BE2C (cell line): ENCODE measurements at places on chromosomes 1 and 21.

DNA sequence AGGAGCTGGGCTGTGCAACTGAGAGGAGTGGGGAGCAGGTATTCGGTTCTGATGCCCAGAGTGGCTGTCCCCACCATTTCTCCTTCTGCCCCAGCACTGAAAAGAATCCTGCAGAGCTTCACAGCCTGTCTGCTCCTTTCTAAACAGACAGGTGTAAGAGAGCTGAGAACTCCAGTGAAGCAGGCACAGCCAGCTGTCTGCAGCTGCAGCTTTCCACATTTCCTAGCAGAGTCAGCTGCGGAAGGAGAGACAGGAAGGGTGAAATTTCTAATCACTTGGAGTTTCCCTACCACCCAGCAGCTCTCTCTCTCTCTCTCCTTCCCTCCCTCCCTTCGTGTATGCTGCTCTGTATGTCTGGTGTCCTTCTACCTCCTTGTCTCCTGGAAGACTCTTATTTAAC lies 40.5 kb upstream of the GJB5 start:
- DNase-seq: no peak

GRCh38 chr1:21911205-21912001 lies 25.7 kb downstream of the HSPG2 start:
- no peak for DNase-seq

DNA sequence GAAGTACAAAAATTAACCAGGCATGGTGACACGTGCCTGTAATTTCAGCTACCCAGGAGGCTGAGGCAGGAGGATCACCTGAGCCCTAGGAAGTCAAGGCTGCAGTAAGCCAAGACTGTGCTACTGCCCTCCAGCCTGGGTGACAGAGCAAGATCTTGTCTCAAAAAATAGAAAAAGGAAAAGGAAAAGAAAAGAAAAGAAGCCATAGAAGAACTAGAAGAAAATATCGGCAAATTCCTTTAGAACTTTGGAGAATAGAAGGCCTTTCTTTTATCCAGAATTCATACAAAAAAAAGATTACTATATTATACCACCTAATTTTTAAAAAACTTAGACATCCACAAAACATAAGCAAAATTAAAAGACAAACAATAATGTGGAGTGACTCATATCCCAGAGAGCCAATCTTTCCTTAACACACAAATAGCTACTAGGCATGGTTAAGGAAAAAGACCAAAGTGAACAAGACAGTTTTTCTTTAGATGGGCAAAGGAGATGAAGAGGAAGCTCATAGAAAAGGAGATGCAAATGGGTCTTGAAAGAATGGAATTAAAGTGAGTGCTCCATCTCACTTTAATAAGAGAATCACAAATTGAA lies 251.1 kb upstream of the IRF2BP2 start:
- DNase-seq: no peak

- no peak for DNase-seq
Observed at GRCh38 chr1:118826669-118827068, 161.5 kb downstream of the TBX15 start.

- no peak for DNase-seq
Observed at GRCh38 chr1:116076831-116077230, 34.4 kb upstream of the MAB21L3 start.

- no peak for DNase-seq
Observed at GRCh38 chr1:170634293-170634692, 29.6 kb upstream of the PRRX1 start.

DNA sequence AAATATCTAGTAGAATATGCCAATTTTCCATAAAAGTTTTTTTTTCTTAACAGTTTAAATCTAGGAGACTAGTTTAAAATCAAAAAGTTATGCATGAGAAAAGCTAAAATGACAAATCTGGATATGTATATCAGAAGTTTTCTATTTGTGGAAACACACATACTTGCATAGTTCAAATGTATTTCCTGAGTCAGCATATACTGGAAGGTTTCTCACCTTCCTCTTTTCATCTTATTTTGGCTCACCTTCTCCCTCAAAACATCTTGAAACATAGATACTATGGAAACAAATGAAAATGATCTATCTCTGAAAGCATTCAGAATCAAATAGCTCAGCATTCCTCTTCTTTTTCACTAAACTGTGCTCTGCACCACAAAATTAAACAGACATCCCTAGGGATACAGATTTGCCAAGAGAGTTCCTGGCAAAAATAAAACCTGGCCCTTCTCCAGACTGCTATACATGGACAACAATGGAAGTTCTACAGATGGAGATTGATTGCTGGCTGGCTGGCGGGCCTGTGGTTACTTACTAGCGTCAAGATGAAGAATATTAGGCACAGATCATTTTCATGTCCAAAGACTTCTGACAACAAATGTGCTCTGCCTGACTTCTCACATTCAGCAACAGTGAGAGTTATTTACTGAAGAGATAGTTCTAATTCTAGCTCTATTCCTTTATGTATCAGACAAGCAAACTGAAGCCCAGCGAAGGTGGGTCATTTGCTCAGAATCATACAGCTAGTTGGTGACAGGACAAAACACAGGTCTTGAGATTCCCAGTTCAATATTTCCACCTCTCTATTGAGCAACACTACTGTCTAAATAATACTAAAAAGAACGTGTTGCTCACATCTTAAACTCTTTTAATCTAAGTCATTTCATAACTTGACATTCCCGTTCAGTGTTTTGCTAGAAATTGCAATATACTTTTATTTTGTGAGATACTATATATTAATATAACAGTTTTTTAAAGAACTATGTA lies 26.6 kb downstream of the DIPK1A start:
- DNase-seq: peak; percentile 79

GRCh38 chr1:191876631-191877030 lies 281.6 kb upstream of the RGS18 start:
- no peak for DNase-seq

- DNase-seq: no peak
Observed at GRCh38 chr1:214588963-214589597, 13.9 kb upstream of the CENPF start.

GRCh38 chr1:30378991-30379581 lies 344.3 kb downstream of the MATN1 start:
- peak; percentile 32 for DNase-seq

- no peak for DNase-seq
Observed at GRCh38 chr1:119799003-119799402, 12.3 kb downstream of the REG4 start.

DNA sequence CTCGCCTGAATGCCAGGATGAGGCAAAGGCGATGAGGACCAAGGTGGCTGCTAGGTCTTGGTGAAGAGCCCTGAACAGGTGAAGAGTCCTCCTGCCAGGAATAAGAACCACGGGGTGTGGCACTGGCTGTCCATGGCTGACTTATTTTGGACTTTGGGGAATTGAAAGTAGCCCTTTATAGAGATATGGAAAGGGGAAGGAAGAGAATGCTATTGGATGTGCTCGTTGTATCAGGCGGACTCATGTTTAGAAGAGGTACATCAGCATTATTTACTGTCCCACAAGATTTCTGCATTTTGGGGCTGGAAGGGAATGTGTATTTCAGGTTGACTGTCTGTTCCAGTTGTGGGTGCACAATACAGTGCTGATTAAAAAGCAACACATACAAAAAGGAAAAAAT lies 465.8 kb downstream of the DSCAM start:
- no peak for DNase-seq

DNA sequence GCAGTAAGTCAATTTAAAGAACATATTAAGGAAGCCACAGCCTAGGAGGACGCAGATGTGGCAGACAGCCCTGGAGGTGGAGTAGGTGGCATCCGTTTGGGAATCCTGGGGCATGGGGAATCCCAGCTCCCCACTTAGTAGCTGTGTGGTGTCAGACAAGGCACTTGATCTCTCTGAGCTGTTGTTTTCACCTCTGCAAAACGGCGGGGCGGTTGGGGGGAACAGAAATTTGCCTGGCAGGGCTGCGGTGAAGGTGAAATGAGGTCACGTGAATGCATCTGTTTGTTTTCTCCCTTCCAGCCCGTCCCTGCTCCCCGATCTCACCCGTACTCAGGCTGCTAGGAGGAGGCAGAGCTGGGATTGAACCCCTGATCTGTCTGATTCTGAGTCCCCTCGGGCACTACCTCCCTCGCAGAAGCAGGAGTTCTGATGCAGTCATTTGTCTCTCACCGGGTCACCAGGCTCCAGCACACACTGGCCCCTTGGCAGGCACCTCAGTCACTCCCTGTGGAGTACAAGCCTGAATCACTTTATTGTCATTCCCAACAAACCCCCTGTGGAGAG lies 2.2 kb upstream of the LAPTM5 start:
- DNase-seq: no peak

DNA sequence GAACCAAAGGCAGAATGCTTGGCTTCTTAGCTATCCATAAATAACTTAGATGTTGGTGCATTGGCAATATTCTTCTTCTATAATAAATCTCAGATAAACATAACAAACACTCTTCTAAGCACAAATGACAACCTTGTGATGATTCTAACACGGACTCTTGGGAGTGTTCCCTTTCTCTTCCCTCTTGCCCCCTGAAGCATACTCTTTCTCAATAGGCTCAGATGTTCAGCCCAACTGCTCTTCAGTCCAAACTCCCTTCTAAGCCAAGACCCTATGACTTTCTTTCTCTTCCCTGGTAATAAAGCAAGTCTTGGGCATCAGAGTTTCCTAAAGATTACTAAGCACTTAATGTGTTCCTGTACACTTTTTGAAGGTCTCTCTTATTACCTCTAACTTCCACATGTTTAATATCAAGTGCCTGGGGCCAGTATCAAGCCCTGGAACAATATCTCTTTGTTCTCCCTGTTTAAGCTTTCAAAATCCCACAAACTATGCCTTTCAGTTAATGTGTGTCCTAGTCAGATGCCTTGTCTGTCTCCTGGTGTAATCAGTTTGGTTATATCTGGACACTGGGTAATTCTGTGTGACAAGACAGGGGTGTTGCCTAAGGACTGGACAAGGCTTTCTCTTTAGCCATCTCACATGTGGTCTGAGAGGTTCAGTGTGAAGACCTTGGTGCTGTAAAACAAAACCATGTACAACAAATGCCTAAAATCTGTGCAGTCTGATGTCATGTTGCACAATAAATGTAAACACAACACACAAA lies 92.9 kb upstream of the IVNS1ABP start:
- DNase-seq: no peak

DNA sequence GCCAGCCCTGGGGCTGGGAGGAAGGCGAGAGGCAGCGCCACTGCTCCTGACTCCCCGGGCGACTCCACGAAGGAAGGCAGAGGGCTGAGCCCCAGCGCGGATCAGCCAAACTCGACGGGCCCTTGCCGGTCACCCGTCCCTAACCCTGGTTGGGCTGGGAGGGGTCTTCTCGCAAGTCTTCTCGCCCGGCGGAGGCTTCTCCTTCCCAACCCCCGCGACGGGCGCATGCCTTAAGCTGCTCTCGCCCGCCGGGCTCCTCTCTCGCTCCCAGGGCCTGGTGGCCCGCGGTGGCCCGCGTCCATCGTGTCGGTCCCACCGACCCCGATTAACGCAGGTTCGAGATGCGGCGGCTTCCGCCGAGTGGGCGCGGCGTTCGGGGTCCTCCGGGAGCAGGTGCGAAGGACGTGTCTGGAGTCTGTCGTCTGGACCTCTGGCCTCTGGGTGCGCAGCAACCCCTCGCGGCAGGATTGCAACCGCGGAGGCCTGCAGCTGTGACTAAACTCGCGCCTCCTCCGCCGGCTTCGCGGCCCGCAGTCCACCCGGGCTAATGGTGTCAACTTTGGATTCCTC lies 29.0 kb upstream of the PPM1J start:
- no peak for DNase-seq

GRCh38 chr1:173864179-173864867 lies 3.5 kb downstream of the GAS5 start:
- no peak for DNase-seq

GRCh38 chr1:159856576-159856975 lies 5.9 kb downstream of the VSIG8 start:
- DNase-seq: no peak

DNA sequence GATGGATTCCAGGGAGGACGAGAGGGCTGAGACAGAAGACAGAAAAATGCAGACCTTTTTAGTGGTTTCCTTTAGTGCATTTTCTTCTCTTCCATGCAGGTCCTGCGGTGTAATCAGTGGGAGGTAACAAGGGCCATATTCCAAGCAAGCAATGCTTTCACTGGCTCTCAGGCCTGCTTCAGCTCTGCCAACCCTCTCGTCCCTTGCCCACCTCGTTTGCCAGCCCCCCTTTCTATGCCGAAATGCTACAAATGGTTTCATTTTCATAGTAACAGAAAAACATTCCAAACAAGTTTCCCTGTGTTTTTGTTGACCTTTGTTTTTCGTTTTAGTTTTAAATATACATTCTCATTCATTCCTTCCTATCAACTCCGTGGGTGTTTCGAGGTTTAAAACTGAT lies 443.1 kb downstream of the TTLL7 start:
- no peak for DNase-seq

DNA sequence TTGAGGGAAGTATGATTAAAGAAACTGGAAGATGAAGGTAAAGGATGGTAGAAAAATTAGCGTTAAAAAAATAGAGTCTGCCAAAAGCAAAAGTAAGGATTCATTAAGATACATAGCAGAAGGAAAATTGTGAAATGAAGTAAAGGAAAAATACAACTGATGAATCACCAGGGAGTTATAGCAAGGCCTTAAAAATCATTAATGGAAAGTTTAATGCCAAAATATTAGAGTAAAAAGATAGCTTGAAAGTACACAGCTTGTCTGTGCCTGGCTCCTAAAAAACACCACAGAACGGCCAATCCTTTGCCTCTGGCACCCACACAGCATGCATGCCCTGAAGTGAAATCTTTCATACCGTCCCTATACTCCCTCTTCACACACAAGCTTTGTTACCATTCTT lies 66.9 kb upstream of the APOBEC4 start:
- DNase-seq: no peak

- DNase-seq: peak; percentile 51
Observed at GRCh38 chr1:235417086-235417697, 50.0 kb downstream of the TBCE start.

GRCh38 chr1:9873385-9873784 lies 36.7 kb downstream of the CTNNBIP1 start:
- no peak for DNase-seq

GRCh38 chr1:201313086-201313485 lies 29.8 kb downstream of the PKP1 start:
- DNase-seq: peak; percentile 54

DNA sequence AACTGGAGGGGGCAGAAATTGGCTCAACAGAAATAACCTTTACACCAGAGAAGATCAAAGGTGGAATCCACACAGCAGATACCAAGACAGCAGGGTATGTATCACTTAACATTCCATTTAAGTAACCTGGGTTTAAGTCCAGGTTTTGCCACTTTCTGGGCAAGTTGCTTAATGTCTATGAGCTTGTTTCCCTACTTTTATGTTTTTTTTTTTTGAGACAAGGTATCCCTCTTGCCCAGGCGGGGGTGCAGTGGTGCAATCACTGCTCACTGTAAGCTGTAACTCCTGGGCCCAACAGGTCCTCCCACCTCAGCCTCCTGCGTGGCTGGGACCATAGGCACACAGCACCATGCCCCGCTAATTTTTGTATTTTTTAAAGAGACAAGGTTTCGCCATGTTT lies 2.2 kb downstream of the RTCA start:
- DNase-seq: no peak

- DNase-seq: no peak
Observed at GRCh38 chr1:165069829-165070228, 286.7 kb downstream of the LMX1A start.
